ENCODE measurements at places on chromosomes 11 and 22.

DNA sequence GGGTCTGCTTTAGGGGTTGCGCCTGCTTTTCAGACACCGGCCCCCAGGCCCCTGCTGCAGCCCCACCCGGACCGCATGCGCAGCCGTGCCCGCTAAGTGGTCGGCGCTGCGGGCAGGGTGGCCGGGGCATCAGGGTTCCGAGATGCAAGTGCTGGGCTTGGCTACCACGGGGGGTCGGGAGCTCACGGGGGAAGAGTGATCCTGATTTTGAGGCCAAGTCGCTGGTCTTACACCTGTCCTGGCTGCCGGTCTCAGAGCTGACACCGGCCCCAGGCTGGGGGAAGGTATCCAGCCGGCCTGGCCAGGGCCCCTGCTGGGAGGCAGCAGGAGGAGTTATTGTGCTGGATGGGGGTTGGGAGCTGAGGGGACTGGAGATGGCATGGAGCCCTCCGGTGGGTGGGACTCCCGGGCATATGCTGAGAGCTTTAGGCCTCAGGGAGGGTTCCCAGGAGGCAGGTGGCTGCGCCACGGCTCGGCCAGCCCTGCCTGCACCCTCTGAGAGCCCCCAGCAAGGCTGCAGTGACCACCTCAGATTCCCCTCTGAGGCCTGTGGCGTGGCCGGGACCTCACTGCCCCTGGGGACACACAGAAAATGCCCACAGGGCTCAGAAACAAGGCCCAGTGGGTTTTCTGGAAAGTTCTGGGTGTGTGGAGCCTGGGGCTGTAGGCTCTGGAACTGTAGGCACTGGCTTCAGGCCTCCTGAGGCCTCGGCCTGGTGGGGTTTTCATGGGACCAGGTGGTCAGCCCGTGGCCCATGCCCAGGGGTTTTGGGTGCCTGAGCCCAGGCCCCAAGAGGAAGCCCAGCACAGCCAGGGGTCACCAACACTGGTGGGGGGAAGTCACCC lies 4.4 kb upstream of the MUC5AC start:
- no peak for DNase-seq

DNA sequence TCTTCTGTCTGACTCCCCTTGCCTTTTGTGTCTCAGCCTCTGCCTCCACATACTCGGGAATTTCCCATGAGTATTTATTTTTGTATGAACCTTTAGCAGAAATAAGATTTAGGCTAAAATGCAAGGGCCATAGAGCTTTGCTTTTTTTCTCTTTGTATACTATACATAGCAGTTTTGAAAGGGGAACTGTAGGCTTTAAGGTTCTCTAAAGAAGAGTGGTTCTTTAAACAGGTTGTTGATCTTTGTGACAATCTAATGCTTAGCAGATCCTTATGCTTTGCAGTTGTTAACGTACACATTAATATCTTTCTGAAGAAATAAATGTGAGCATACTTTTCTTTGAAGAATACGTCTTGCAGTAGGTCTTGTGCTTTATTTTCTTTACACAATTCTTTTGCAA lies 35.0 kb downstream of the TBCEL start:
- DNase-seq = no peak

- DNase-seq = no peak
Measured at GRCh38 chr11:38282718-38283117, 1684.7 kb upstream of the RAG2 start.

DNA sequence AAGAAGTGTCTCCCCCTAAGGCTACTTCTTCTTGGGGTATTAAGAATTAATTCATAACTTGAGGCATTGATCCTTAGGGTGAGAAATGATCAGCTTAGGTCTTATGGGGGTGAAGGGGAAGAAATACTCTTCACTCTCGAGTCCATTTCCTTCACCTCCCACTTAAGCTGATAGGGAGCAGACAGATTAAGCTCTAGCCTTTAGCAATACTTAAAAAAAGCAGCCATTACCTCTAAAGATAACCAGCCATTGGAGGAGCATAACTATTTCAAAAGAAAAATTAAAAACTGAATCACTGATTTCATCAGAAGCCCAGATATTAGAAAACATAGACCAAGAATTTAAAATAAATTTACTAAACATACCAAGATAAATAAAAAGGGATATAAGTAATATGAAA lies 60.5 kb downstream of the ENTHD1 start:
- no peak for DNase-seq

- no peak for DNase-seq
Measured at GRCh38 chr22:46444390-46444854, 93.0 kb downstream of the CELSR1 start.

- DNase-seq = no peak
Measured at GRCh38 chr11:69498614-69499175, 17.2 kb downstream of the LINC01488 start.

GRCh38 chr11:127248476-127248875 lies 247.9 kb upstream of the KIRREL3 start:
- DNase-seq = no peak

GRCh38 chr11:44625759-44626523 lies 60.5 kb downstream of the CD82 start:
- DNase-seq = no peak

- DNase-seq = peak; percentile 80
Measured at GRCh38 chr22:39592081-39593065, 21.8 kb downstream of the CACNA1I start.

DNA sequence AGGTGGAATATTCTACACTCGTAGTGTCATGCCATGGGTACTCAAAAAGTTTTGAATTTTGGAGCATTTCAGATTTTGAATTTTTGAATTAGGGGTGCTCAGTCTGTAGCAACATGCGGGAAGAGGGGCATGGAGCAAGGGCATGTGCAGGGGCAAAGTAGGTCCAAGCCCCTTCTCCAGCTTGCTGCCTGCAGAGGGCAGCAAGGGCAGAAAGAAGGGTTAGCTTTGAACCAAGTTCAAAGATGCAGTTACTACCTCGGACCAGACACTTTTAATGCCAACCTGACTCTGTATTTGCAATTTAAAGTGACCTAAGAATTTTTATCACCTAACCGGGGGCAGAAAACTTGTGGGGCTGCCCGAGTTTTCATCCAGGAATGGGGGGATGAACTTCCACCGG lies 68.2 kb downstream of the CD82 start:
- no peak for DNase-seq

DNA sequence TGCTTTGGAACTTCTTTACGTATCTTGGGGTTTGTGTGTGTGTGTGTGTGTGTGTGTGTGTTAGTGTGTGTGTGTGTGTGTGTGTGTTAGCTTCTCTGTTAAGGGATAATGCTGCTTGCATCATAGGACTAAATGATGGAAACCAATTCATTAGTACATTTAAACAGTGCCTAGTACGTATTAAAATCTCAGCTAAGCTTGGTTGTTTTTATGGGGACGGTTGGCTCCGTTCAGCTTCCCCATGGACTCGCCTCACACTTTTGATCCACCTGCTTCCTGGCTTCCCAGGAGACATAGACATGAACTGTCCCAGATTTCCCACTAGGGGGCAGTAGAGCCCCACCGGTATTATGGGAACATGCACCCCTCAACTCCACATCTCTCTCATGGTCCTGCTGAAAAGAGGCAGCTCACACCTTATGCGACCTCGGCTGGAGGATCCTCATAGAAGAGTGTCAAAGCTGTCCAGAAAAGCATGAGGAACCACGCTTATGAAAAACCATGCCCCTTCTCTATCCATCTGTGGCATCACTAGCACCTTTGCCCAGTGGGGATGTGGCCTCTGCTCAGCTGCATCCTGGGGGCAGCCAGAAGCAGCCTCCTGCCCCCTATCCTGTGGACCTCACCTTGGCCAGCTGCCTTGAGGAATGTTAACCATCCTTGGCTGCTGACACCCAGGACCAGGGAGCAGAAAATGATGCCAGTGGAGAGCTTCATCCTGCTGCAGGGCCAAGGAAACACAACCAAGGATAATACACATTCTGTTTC lies 9.7 kb upstream of the SAAL1 start:
- peak; percentile 74 for DNase-seq

- DNase-seq = no peak
Measured at GRCh38 chr11:55714982-55715888, 53.2 kb downstream of the OR4C6 start.

GRCh38 chr11:5698281-5698680 lies 8.7 kb downstream of the TRIM22 start:
- DNase-seq = no peak

DNA sequence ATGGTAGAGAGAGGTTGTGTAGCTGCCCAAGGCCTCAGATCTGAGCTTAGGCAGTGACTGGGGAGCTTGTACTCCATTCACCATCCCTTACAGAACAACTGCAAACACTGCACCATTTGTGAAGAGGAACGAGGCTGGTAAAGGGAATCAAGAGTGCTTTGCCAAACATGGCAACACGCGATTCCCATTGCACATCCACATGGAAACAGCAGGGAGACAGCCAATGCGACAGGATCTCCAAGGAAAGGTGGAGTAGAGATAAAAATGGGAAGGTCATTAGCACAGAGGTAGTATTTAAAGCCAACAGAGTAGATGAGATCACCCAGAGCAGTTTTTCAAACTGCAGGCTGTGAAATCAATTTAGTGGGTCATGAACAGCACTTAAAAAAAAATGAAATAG lies 42.0 kb downstream of the TCF20 start:
- no peak for DNase-seq

DNA sequence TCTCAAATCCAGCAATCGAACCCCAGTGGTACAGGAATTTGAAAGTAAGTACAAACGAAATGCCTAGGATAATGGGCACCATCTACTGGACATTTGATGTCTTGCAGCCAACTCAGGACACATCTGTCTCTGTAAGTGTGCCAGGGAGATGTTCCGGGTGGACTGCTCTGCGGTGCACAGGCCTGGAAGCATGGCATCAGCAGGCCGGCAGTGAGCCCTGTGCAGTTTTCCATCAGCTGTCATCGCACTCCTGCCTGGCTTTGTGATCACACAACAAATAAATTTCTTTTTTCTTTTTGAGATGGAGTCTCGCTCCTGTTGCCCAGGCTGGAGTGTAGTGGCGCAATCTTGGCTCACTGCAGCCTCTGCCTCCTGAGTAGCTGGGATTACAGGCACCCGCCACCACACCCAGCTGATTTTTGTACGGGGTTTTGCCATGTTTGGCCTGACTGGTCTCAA lies 71.0 kb downstream of the JAM3 start:
- peak; percentile 92 for DNase-seq

- DNase-seq = no peak
Measured at GRCh38 chr22:47625013-47625385, 862.5 kb downstream of the TBC1D22A start.

GRCh38 chr11:88169471-88169870 lies 5.8 kb downstream of the RAB38 start:
- DNase-seq = peak; percentile 16

DNA sequence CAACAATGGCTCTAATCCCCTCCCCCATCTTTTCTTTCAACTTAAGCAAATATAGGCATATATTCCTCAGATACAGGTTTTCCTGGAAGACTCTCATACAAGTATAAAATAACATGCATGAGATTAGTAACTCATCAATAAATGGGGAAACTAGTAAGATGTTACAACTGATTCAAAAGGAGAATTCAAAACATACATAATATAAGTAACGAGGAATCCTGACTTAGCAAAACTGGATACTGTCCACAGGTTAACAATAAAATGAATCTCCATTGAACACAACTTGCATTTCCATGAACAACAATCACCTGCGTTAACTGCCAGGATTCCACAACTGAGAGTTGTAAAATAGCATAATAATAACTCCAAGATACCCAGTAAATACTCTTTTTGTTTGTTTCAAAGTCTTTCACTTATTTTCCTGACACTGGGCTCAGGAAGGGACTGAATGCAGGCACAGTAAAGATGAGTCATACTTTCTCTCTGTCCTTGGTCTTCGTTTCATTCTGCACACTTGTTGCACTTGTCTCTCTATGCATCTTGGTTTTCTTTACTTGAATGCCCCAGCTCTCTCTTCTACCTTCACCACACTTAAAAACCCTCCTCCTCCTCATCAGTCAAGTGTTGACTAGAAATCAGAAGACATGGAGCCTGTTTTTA lies 8.1 kb downstream of the APIP start:
- peak; percentile 13 for DNase-seq

- DNase-seq = peak; percentile 87
Measured at GRCh38 chr22:19962246-19962908, 20.8 kb upstream of the TXNRD2 start.

DNA sequence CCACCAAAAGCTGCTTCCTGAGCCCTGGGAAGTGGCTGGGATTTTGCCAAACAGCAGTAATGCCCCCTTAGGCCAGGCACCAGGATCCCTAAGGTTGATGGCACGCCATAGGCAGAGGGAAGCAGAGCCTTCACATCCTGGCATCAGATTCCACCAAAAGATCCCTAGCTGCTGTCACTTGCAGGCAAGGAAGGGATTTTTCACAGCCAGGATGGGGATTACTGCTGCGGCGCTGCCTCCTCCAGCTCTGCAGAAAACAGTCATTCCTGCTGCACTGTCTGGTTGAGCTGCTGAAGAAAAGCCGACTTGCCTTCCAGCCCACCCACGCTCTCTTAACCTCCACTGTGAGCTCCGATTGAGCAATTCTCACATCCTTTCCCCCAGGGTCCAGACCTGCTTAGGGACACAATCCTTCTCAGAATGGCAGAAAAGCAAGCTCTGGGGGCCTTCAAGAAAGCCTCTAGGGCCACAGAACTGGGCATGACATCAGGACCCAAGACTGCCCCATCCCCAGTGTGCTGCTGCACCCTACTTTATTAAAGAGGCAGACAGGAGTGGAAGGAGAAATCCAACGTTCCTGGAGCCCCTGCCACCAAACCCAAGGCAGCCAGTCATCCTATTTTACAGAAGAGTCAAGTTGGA lies 19.9 kb downstream of the SYN3 start:
- DNase-seq = peak; percentile 5

GRCh38 chr11:15783619-15784018 lies 572.7 kb downstream of the SOX6 start:
- no peak for DNase-seq

DNA sequence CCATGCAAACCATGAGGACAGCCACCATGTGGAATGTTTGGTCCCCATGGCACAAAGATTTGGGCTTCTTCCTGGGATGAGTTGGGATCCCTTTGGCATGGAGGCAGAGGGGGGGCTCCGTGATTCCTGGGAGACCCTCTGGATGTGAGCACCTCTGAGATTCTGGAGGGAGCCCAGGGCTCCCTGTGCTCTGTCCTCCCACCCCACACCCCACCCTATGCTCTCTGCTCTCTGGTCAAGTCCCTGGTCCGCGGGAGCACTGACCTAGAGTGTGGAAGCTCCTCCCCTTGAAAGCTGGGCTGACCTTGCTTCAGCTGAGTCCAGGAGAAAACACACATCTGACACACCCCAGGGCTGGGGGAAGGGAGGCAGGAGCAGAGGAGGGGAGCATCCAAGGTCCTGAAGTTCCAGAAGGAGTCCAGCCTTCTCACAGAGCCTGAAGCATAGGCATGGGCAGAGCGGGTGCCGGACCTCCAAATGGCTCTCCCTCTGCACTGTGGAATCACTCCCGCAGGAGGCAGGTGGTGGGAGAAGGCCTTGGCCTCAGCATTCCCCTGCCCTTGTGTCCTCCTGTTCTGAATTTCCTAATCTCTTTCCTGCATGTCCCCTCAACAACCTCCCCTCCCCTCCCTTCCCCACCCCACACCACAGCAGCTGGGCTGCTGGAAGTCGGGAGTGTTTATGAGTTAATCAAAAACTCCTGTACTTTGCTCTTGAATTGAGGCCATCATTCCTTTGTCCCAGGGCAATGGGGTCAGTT lies 25.7 kb upstream of the OAF start:
- peak; percentile 52 for DNase-seq
